ELF-1 (cell line): ENCODE measurements at places on chromosomes 5 and 9.

GRCh38 chr9:112699230-112699629 is 18.7 kb downstream of the INIP start:
- DNase-seq = no peak

DNA sequence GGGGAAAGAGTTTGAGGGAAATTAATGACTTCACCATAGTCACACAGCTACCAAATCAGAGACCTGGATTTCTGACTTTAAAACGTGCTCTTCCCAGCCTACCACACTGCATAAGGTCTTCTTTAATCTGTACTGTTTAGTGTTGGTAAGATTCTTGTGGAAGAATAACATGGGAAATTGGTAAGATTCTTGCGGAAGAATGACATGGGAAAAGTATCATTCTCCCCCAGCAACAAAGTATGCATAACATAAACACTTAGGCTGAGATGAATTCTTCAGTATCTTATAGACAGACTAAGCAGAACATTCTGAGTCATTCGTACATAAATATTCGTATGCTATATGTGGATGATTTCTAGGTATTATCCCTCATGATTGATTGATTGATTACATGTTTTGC is 170.4 kb downstream of the FOCAD start:
- DNase-seq = no peak

- no peak for DNase-seq
Observed at GRCh38 chr9:27088981-27089380, 20.0 kb upstream of the TEK start.

DNA sequence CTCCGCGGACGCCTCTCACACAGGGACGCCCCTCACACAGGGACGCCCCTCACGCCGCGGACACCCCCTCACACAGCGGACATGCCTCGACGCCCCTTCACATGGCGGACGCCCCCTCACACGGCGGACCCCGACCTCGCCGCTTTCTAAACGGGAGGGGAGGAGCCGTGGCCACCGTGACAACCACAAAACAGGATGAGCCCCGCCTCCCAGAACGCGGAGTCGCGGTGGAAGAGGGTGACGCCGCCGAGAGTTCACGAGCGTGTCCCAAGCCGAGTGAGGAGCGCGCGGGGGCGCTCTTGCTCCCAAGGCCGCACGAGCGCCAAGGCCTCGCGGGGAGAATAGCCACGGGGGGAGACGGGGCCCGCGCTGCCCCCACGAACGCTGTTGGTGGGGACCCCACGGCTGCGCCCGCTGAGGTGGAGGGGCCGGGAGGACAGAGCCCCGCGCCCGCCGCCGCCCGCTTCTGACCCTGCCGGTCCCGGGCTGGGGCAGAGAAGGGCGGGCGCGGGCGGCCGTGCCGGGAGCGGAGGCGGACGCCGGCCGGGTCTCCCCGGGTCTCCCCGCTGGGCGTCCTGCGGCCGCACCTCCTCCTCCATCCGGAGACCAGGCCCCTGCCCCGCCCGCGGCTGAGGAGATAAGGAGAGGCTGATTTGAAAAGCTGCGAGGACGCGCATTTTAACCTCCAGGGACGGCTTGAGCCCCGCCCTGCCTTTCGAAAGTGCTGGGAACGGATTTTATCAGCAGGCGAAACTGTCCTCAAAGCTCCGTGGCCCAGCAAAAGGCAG is 3.9 kb upstream of the NKD2 start:
- peak; percentile 82 for DNase-seq

GRCh38 chr5:154819546-154819945 is 30.9 kb downstream of the FAXDC2 start:
- DNase-seq = no peak

DNA sequence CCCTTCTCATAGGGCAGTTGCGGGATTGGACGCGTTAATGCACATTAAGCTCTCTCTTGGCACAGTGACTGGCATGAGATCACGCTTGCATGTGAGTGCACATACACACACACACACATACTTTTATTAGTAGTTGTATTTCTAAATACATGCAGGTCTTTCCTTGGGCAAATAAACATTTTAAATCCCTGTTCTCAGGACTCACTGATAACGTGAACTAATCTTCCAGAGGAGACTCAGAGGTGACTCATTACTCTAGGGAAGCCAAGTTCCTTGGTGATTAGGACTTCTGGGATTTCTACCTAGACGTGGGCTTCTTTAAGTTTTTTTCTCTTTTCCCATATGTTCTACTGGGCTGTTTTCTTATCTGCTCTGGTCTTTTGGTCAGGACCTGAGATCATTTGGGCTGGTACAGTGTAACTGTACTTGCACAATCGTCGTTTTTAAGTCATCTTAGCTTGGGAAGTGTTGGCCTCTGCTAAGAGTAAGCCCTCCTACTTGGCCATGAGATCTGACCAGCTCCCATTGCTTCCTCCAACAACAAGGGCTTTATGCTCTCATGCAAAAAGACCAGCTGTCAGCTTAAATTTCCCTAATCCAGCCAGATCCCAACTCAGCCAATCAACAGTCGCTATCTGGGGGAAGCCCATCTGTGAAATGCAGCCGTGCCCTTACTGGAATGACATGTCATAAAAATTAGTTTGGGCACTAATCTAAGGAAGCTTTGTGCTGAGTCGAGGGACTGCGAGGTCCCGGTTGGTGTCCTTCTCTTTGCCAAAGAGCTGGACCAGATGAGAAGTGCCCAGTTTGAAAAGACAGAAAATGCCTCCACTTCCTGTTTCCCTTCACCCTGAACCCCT is 176.4 kb upstream of the ANKRD55 start:
- peak; percentile 63 for DNase-seq

- no peak for DNase-seq
Observed at GRCh38 chr5:155381654-155382053, 368.1 kb downstream of the KIF4B start.

DNA sequence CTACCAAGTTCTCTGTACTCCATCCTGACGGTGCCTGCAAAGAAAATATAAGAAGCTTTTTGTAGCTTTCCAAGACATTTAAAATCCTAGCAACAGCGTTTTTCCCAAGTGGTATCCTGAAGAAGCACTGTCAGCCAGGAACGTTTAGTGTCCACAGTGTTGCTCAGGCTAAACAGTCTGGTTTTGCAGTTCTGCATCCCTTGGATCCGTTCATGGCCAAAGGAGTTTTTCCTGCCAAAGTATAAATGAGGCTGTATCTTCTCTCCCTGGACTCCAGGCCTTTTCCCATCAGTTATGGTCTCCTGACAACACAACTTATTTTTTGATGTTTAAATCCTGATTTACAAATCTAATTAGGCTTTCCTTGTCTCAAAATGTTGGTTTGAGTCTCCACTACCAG is 925.8 kb downstream of the TLE1 start:
- DNase-seq = no peak

GRCh38 chr5:106600803-106601202 is 1069.9 kb downstream of the EFNA5 start:
- DNase-seq = no peak

- DNase-seq = no peak
Observed at GRCh38 chr9:89777544-89777943, 172.7 kb downstream of the GADD45G start.

GRCh38 chr5:150561571-150562275 is 53.8 kb downstream of the NDST1 start:
- no peak for DNase-seq

DNA sequence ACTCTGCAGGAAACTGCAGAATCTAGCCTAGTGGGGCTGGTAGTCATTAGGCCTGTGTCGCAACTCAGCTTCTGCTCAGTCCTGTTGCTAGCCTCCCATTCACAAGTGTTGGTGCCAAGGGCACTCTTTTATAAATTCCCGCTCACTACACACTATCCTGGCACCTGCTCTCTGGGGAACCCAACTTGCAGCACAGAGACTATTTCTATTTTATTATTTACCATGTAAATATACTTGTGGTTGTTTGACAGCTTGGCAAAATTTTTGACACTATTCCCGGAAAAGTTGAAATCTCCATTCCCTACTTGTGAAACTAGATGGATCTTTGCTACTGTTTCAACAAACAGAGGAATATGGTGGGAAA is 20.4 kb upstream of the SMC2 start:
- no peak for DNase-seq
